CD4-positive, alpha-beta T cell treated with Interleukin-6 for 4 hours (primary cell): ENCODE measurements at places on chromosomes 3 and 15.

- DNase-seq: no peak
These were observed 23.7 kb downstream of the NEK10 start for GRCh38 chr3:27345493-27345892.

GRCh38 chr3:138300647-138301046 is 29.0 kb downstream of the NME9 start:
- DNase-seq: no peak

- DNase-seq: no peak
These were observed 58.4 kb downstream of the RPLP1 start for GRCh38 chr15:69511015-69511414.

DNA sequence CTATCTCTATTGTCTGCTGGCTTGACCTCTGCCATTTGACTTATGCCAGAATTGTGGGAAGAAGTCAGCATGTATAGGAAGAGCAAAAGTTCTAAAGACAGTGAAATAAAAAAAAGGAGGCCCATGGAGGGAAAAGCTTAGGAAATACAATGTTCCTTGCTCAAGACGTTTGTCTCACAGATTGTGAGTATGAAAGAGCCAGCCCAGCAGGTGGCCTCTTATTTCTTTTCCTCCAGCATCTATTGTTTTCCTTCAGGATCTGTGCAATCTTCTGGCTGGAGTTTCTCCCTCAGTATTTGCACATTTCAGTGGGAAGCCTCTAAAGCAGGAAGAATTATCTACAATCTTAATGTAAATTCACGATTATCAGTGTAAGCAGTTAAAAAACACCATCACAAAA is 43.7 kb downstream of the ZDHHC3 start:
- no peak for DNase-seq

- no peak for DNase-seq
These were observed 143.5 kb downstream of the GSK3B start for GRCh38 chr3:119950666-119951325.
